ENCODE measurements at places on chromosomes 12 and 14.

DNA sequence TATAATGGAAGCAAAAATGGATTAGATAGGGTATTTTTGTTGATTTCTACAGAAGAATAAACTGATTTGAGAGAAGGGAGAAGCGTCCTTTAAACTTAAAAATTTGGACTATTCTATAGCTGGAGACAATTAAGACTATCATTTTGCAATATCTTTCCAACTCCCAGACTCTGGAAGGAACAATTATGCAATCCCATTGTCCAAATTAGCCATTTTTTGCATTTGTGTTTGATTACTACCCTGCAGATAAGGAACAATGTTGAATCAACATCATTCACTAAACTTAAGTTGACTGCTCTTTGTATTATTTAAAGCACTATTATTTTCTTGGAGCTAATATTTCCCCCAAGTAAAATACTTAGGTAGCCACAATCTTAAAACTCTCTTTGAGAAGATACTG is 34.8 kb upstream of the SELPLG start:
- DNase-seq = no peak

DNA sequence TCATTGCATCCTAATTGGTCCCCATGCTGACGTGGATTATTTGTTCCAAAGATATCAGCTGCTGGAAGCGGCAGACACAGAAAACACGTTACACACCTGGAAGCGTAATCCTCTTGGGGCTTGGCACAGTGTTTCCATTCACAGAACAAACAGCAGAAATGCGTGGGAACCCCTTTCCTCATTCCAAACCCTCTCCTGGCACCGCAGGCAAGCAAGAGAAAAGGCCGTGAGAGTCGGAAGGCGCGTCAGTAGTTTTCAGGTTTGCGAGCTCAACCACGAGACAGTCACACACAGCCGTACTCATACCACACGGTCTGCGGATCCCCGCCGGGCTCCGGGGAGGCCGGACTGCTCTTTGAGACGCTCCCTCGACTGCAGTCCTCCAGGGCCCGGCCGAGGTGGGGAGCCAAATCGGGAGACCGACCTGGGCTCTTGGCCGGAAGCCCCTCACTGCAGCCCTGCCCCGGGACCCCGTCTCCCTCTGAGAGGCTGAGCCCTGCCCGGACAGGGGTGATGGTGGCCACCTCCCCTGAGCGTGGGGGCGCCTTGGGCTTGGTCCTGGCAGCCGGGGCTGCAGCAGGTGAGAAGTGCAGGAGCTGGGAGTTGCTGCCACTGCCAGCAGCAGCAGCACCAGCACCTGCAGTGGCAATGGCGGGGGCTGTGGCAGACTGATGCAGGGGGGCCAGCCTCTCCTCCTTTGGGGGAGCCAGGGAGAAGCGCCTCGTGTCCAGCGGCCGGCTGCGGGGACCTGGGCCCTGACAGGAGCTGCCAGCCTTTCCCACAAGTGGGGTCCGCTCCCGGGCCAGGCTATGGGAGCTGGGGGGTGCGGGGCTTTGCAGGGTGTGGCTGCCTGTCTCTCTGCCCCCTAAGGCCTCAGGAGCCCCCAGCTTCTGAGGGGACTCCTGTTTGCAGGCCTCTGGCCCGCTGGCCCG is 28.1 kb upstream of the GPR68 start:
- DNase-seq = no peak

GRCh38 chr14:88551980-88552431 is 2.8 kb downstream of the PTPN21 start:
- DNase-seq = no peak

DNA sequence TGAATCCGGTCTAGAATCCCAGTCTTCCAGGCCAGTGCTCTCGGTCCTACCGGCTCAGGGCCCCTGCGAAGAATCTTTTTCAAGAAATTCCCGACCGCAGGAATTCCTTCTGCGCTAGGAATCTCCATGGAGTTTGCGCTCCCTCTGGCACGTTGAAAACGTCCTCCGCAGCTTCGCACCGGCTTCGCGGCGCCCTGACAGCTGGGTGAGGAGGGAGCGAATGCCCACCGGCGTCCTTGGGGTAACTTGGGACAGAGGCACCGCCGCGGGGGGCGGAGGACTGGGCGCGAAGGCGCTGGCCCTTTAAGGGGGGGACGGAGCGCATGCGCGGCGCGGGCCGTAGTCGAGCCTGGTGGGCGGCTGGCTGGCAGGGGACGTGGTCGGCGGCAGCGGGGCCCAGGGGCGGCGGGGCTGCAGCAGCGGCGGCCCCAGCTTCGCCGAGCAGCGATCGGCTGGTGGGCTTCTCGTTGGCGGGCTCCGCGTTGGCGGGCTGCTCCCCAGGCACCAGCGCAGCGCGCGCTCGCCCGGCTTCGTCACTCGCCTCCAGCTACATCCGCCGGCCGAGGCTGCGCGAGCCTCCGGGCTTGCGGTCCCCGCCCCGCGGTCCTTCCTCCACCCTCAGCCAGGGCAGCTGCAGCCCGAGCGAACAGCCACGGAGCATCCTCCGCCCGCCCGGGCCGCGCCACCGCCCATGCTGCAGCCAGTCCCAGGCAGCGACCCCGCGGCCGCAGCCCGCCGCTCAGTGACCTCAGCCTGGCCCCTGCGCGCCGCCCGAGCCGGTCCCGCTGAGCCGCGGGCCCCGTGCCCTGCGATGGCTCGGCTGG is at the start of gene VASH1:
Gene VASH1, plus strand, starts transcription at position 333 of the 824 bp plus-strand sequence. CDS start 1,354 bp downstream, outside the sequence.
- DNase-seq = peak; percentile 70

DNA sequence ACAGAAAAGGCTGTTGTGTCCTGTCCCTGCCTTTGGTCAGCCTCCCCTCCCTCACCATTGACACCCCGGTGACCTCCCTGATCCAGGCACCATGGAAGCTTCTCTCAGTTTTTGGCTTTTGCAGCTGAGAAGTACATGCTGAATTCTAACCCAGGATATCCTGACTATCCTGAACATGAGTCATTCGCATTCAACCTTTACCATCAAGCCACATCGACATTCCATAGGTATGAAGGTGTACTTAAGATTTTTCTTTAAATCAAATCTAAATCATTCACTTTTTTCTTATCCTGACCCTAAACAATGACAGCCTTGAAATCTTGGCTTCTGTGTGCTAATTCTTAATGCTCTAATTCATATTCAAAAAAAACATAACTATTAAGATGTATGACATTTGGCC is 8.7 kb upstream of the KRT78 start:
- no peak for DNase-seq

GRCh38 chr12:62130834-62131552 is 129.2 kb upstream of the USP15 start:
- DNase-seq = no peak

GRCh38 chr12:6961278-6961694 is 9.2 kb downstream of the PHB2 start:
- DNase-seq = peak; percentile 97

GRCh38 chr14:42565556-42565955 is 958.9 kb downstream of the LRFN5 start:
- DNase-seq = no peak

DNA sequence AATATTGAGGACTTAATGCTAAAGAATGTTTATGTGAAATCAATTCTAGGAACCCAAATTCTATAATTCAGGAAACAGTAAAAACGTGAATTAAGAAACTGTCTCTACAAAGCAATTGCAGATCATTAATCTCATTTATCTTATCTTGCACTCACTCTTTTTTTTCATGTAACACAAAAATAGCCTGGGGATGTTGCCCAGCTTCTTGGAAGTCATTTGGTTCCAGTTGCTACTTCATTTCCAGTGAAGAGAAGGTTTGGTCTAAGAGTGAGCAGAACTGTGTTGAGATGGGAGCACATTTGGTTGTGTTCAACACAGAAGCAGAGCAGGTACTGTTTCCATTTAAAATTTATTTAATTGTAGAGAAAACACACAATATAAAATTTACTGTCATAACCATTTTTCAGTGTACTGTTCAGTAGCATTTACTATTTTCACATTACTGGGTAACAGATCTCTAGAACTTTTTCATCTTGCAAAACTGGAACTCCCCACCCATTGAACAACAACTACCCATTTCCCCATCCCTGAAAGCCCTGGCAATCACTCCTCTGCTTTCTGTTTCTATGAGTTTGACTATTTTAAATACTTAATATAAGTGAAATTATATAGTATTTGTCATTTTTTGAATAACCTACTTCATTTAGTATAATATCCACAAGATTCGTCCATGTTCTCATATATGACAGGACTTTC is 9.7 kb downstream of the CLEC6A start:
- DNase-seq = no peak

DNA sequence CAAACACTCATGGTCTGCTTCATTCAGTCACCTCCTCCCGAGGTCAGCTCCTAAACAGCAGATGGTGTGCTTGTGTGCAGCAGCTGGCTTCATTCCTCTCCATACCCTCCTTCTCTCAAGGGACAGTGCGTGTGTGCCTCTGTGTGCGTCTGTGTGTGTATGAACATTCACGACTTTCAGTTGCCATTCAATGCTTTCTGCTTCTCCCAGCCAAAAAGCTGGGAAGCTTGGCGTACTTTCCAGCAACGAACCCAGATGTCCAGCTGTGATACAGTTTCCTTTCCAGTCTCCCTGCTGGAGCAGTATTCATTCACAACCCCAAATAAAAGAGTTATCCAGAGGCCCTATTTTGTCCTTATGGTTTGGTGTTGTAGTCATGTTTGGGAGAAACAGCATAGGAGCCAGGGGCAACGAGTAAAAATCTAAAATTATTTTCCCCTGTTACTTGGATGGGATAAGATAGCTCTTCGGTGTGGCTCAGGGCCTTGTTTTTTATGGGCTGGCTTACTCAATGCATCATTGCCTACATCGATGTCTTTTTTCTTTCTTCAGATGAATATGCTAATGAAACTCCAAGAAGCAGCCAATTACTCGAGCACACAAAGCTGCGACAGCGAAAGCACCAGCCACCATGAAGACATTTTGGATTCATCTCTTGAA is 379.3 kb downstream of the NAV3 start:
- no peak for DNase-seq

GRCh38 chr14:37048666-37049071 is 123.7 kb downstream of the SLC25A21 start:
- no peak for DNase-seq

DNA sequence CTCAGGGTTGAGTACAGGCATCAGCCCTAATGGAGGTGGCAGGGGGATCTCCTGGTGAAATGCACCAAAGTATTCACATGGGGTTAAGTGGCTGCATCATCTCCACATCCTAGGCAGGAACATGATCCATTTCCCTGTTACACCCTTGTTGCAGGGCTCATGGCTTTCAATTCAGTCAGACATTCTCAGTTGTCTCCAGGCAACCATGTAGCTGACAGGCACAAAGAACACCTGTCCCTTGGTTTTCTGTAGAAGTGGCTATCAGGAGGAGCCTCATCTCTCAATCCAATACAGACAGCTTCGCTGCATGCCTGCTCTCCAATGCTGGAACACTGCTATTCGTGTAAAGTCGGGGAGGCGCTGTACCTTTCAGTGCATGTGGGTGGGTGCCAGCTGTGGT is 299.0 kb upstream of the FOXG1 start:
- DNase-seq = no peak

DNA sequence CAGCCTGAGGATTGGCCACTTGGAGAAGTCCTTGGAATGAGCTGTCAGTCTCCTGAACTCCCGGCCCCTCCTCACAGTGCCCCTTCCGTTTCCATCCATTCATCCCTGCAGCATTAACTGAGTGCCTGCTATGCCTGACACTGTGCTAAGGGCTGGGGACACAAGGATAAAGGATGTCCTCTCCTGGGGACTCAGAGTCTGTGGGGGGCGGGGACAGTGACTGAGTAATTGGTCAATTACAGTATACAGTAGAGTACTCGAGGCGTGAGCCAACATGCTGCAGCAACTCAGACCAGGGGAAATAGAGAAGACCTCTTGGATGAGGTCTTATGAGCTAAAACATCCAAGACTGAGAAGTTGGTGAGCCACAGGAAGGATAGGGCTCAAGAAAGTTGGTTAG is 43.4 kb upstream of the PWP1 start:
- DNase-seq = no peak

DNA sequence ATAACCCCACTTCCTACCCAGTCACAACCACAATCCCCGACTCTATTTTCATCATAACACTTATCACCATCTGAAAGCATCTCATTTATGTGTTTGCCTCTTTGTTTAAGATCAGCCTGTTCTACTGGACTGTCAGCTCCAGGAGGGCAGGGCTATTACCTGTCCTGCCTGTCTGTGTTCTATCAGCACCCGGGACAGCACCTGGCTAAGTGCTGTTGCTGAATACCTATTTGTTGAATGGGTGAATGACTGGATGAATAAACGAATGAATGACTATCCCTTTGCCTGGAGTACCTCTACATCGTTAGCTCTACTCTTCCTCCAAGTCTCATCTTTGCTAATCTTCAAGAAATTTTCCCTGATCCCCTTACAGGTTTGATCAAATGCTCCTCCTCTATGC is 69.0 kb downstream of the WSCD2 start:
- DNase-seq = peak; percentile 4

DNA sequence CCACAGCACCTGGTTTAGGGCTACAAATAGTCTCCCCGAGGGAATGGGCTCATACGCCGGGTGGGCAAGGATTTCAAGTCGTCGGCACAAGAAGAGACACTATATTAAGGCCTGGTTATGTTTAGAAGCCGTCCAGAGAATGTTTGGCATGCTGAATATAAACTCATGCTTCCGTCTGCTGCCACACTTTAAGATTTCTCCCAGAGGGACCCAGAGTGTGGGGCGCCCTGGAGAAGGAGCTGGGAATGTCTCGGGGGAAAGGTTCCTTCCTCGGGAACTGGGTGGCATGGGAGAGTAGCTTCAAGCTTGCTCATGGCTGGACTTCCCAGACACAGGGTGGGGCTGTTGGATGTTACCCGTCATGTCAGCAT is 295.7 kb downstream of the CACNA1C start:
- no peak for DNase-seq

- no peak for DNase-seq
These were observed 88.5 kb downstream of the E2F7 start for GRCh38 chr12:76976777-76977382.

GRCh38 chr12:2650261-2651067 is 144.3 kb upstream of the FKBP4 start:
- no peak for DNase-seq

DNA sequence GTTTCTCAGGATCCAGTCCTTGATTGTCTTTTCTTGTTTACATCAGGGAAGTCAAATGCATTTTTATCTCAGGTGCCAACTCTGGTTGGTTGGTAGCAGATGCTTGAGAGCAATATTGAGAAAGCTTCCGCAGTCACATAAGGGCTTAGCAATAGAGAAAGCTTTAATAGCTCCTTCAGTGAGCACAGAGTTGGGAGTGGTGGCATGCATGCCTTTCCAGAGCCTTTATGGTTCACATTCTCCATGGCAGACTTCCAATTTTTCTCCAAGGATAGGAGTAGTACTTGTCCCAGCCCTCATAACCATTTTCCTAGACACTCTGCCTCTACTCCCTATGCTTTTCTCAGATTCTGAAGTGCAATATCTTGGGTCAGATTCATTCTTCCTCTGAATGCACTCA is 280.4 kb downstream of the AEBP2 start:
- no peak for DNase-seq

Data from activated CD8-positive, alpha-beta T cell treated with anti-CD3 and anti-CD28 coated beads for 36 hours (primary cell).